NCI-H187 (cell line): ENCODE measurements at places on chromosomes 1 and 21.

DNA sequence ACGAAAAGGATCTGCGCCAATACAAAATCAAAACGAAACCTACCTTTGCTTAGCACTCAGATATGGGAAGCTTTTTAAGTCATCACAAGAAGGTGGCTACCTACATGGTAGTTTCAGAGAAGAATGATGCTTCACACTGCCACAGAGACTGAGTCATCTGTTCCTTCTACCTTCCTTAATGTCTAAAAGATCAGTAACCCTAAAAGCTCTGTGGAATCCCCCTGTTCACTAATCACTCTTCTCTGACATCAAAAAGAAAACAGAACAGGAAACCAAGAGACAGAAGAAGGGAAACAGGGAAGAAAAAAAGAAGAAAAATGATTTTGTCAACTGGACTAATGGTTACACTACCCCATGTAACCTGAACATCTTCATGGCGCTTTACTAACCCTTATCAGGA is 177.2 kb downstream of the SMYD3 start:
- DNase-seq: no peak

DNA sequence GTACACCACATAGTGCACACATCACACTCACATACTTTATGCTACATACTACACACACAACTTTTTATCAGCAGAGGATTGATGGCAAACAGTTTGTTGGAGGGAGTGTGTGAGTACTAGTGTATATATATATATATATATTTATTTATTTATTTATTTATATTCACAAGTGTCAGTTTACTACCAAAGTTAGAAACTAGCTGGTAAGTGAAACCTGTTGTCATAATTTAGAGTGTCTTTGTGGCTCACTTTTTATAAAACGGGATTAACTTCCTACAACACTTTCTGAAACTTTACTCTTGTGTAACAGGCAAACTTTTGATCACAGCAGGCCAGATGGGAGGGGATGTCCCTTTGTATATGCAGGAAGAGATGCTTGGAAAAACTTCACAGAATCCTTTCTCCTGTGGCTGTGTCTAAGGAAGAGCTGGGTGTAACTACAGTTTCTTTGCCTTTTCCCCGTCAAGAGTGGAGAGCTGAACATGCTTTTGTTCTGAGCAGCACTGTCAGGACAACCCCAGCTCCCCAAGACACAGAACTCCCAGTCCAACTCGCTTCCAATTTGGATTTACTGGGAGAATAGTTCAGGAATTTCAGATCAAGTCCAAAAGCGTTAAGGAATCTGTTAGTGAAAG is 1.9 kb upstream of the SAMD13 start:
- DNase-seq: no peak

- no peak for DNase-seq
Observed at GRCh38 chr1:200359610-200360163, 50.1 kb downstream of the ZNF281 start.

DNA sequence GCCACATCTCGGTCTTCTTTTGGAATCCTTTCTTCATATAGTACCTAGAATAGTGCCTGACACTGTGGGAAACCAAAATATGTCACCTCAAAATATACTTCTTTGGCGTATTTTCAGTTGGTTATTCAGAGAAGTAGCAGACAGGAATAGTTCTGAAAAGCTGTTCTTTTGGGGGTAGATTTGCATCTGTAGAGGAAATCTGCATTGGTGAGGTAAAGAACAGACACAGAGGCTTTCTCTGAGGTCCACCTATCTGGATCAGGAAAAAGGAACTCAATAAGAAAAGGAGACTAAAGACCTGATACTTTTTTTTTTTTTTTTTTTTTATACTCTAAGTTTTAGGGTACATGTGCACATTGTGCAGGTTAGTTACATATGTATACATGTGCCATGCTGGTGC is 23.2 kb downstream of the LEPR start:
- no peak for DNase-seq

DNA sequence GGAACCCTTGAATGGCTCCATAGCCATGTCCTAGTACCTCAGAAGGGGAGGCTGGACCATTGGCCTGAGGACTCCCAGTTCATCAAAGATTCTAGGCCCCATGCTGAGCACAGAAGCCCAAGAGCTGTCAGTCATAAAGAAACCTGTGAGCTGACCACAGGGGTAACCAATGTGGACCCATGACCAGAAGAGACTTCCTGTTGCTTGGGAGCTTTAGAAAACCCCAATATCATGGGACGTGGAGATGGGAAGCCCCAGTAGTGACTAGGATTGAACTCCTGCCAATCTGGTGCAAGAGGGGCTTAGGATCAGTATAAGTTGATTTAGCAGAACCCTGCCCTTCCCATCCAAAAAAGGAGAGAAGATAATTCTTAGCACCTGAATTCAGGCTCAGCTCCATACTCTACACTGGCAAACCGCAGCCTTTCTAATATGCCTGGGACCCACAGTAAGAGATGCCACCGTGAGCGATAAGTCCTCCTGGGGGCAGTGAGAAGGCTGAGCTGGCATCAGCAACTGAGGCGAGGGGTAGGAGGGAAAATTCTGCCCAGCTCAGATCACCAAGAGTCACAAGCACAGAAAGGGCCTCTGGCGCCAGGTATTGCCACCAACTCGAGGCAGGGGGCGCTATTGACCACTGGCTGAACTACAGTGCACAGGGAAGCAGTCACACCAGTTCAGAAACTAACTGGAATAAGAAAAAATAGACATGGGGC is 108.9 kb downstream of the CAPN8 start:
- DNase-seq: no peak

DNA sequence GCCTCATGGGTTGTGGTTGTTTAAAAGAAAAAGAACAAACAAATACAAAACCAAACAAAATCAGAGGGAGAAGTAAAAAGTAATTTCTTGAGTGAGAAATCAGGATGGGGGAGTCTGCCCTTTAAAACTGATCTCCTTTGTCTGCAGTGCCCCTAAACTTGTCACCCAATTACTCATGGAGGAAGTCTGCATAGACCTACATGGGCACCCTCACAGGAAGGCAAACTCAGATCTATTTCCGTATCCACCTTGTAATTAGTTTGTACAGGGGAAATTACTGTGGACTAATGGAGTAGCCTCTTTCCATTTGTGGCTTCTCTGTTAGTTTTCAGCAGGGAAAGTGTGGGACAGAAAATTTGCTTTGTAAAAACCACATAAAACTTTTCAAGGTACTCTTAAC is 600.4 kb downstream of the ADGRL2 start:
- DNase-seq: no peak

DNA sequence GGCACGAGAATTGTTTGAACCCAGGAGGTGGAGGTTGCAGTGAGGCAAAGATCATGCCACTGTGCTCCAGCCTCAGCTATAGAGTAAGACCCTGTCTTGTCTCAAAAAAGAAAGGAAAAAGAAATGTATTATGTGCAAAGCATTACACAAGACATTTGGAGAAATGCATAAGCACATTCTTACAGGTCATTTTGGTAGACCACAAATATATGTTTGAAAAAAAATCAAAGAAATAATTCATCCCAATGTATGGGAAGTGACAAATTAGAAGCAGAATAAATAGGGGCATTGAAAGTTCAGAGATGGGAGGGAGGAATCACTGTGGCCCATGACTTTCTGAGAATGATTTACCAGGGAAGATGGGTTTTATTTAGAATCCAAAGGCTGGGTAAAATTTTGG is 283.5 kb upstream of the ADAMTS5 start:
- no peak for DNase-seq

DNA sequence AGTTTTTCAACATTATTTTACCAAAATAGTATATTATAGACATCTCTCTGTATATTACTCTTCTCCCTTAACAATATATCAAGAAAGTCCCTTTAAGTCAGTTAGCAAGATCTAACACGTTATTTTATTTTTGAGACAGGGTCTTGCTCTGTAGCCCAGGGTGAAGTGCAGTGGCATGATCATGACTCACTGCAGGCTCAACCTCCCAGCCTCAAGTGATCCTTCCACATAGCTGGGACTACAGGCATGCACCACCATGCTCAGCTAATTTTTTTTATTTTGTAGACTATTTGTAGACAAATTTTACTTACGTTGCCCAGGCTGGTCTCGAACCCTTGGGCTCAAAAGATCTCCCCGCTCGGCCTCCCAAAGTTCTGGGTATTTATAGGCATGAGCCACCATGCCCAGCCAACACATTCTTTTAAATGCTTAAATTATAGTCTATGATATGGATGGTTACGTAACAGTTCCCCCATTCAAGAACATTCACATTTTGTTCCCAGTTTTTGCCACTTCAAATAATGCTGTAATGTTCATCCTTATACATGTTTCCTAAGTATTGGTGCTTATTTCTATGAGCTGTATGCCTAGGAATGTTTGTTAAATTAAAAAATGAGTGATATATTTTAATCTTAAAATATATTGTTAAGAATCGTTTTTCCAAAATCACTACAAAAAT is 70.4 kb downstream of the TUT4 start:
- no peak for DNase-seq

DNA sequence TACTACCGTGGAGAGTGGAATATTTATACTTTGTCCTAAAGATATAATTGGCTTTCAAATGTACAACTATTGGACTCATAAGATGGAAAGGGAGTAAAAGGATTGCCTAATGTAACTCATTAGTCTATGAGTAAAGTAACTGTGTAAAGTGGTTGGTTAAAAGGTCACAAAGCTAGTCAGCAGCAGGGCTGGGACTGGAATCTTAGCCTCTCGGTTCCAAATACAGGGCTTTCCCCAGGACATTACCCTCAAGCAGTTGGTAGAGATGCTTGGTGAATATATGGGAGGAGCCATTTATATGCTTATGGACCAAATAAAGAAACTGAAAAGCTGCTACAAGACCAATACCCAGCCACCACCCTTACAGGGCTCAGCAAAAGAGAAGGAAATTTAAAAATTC is 283.7 kb downstream of the HLX start:
- no peak for DNase-seq

GRCh38 chr1:169833179-169833901 is 38.6 kb upstream of the METTL18 start:
- DNase-seq: no peak

DNA sequence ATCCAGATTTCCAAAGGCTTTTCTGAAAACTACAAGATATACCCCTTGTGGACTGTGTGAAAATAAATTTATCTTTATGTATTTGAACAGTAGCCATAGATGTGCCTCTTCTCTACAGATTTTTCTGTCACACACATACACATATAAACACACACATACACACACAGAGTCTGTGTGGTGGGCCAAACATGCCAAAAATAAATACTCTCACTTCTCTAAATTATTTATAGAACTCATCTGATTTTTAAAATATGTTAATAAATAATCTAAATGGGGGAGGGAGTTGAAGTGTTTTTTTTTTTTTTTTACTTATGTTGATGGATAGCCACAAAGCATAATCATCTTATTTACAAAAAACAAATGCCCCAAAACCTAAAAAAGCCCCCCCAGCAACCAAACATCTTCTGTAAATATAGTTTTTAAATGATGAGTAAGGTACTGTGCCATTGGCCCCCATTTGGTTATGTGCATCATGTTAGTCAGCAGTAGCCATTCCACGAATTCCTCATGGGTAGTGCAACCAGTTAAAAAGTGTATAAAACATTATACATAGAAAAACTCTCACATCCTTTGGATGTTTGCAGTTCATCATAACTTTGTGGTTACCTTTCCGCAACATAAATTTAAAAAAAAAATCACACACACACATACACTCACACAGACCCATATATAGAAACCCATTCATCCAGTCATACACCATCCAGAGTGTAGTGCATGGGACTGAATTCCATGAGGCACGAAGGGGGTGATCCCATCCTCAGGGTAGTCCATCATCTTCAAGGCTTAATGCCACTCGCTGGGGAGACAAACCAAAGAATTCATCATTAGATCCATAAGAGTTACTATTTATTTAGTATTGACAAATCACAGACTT is 8.2 kb upstream of the MAGOH start:
- no peak for DNase-seq

- no peak for DNase-seq
Observed at GRCh38 chr1:180402001-180402400, 100.4 kb downstream of the ACBD6 start.

- DNase-seq: no peak
Observed at GRCh38 chr1:223084464-223084866, 58.6 kb downstream of the TLR5 start.
